ENCODE measurements at places on chromosomes 7 and 10.

- DNase-seq = no peak
These were observed 14.1 kb downstream of the LARP4B start for GRCh38 chr10:917416-917720.

DNA sequence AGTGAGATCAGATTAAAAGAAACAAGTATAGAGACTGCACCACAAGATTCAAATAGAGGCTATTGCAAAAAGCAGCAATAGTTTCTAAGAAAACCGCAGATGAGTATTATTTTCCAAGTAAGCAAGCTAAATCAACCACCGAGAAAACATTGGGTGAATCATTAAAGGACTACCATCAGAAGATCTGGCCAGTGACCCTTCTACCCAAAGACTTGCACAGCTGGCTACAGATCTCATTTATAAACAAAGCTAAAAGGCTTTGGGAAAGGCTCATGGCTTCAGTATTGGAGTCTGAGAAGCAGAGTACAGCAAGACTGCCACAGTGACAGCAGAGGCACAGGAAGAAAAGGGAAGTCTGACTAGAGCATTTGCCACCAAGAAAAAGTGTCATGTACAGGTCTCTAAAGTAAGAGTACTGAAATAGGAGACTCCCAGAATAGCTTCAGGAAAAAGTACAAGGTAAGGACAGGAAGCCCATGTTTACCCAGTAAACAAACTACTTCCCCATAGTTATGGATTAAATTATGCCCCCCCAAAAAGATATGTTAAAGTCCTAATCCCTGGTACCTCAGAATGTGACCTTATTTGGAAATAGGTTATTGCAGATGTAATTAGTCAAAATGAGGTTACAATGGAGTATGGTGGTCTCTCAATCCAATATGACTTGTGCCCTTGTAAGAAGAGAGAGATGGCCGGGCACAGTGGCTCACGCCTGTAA, 19.0 kb downstream of the STEAP1 start:
- DNase-seq = no peak

DNA sequence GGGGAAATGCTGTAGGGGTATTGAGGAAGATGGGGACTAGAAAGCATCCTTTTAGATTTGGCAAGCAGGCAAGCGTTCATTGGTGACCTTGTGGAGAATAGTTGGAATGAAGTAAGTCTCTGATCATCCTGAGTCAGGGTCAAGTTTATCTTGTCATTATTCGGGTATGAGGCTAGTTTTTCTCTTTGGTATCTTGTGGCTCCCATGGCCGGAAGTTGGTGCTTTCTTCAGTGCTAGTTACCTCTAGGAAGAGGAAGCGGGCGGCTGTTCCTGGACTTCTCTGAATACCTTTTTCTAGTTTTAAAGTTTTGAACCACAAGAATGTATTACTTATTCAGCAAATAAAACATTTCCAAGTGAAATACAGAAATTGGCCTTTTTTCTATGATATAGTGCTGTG, 9.2 kb downstream of the CREM start:
- no peak for DNase-seq

DNA sequence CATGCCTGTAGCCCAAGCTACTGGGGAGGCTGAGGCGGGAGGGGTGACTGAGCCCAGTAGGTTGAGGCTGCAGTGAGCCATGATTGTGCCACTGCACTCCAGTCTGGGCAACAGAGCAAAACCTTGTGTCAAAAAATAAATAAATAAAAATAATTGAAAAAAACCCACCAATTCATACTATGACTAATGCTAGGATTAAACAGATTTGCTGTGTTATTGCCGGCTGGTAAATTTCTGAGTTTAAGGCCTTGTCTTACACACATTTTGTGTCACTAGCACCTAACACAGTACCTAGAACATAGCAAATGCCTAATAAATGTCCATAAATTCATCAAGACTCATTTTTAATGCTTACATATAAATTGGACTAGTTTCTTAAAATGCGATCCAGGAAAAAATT, 8.7 kb downstream of the ESYT2 start:
- no peak for DNase-seq

DNA sequence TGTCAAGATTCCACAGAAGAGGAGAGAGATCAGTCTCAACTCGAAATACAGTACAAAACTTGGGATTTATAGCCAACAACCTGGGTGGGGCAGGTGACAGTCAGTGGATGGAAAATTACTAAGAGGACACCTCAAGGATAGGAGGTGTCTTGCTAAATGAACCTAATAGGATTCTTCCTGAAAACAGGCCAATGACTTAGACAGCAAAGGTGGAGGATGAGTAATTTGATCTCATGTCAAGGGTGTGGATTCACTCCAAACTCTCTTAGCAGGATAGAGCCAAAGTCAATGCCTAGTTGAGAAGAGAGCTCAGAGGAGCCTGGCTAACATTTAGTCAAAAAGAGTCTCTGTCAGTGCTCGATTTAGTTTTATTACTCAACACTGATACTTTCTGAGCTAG, 106.7 kb upstream of the INSYN2A start:
- DNase-seq = no peak

GRCh38 chr7:102064361-102065025, 222.2 kb upstream of the SH2B2 start:
- no peak for DNase-seq

- DNase-seq = no peak
These were observed 95.8 kb upstream of the DIP2C start for GRCh38 chr10:785089-785860.
